ENCODE measurements at places on chromosomes 3 and 15.

DNA sequence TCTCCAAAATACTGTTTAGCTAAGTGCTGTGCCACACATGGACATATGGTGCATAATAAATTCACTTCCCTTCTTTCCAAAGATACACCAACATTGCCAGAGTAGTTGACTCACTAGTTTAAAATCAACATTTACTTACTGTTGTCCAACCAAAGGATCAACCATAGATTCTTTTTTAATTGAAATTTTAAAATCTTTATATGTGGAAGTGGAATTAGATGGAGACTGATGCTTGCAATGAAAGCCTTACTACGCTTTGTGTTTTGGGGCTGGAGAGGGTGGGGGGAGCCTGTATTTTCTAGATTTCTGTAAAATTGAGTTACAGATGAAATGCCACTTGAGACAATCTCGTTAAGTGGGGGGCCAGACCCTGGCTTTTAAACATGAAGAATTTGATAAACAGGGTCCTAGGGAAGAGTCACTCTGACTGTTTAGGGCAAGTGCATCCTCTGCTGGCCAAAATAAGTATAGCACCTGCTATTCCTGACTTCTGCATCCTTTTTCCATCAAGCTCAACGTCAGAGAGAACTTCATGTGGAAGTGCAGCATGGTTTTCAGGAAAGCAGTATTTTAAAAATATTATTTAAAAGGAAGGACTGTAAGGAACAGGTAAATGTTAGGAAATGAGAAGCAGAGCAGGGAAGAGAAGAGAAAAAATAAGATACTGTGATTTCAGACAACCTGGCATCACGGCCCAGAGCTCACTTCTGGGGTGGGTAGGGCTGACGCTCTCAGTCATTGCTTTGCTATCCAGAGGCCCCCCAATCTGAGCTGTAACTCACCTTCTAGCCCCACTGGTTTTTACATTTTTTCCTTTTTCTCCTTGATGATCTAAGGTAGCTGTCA lies 76.7 kb downstream of the BOC start:
- DNase-seq: peak; percentile 82

- DNase-seq: no peak
These were observed 14.5 kb upstream of the ARHGAP31 start for GRCh38 chr3:119279584-119280243.

GRCh38 chr3:190169243-190169642 lies 48.5 kb upstream of the P3H2 start:
- DNase-seq: no peak

GRCh38 chr3:94114666-94115065 lies 51.8 kb downstream of the NSUN3 start:
- DNase-seq: no peak

GRCh38 chr3:100257586-100257985 lies 3.2 kb upstream of the TBC1D23 start:
- no peak for DNase-seq

GRCh38 chr3:27385504-27385903 lies 16.3 kb upstream of the NEK10 start:
- no peak for DNase-seq

- DNase-seq: no peak
These were observed 131.2 kb downstream of the KLF13 start for GRCh38 chr15:31457631-31458526.

DNA sequence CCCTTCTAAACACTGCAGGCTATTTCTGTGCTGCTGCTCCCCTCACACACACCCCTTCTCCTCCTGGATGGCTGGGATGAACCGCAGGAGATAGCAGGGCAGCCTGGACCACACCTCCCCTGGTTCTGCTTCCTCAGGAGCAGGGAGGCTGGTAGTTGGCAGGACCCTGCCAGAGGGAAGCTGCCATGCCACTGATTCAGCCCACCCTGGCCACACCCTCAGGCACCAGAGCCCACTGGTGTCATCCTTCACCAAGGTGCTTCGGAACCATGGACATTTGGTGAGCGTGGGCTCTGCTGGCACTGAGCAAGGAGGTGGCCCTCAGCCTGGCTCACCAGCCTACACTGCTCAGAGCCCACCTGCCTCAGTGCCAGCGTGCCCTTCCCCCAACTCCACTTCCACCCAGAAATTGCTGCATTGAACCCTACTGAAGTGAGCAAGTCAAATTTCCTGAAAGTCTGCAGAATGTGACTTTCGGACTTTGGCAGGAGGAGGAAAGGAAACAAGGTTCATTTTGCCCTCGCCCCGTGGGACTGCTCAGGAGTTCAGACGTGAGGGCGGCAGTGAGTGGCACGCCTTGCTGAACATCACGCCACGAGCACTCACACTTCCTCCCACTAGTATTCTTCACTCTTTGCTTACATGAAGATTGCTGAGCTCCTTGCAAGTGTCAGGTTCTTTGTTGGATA lies 26.3 kb downstream of the BMF start:
- no peak for DNase-seq

GRCh38 chr3:54047568-54047967 lies 74.8 kb upstream of the CACNA2D3 start:
- DNase-seq: peak; percentile 54

DNA sequence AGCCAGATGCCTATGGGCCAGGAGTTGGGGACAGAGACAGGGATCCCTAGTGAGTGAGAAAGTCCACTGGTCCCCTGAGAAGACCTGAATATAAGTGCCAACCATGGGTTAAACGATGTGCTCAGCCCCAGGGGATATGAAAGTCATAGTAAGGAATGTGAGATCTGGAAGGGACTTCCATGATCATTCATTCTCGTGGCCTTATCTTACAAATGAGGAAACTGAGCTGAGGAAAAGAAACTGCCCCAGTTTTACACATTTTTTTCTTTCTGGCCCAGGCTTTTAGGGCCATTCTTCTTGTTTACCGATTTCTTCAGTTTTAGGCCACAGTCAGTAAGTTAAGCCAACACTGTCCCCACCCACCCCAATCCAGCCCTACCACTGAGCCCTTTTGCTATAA lies 11.1 kb downstream of the CD80 start:
- no peak for DNase-seq

DNA sequence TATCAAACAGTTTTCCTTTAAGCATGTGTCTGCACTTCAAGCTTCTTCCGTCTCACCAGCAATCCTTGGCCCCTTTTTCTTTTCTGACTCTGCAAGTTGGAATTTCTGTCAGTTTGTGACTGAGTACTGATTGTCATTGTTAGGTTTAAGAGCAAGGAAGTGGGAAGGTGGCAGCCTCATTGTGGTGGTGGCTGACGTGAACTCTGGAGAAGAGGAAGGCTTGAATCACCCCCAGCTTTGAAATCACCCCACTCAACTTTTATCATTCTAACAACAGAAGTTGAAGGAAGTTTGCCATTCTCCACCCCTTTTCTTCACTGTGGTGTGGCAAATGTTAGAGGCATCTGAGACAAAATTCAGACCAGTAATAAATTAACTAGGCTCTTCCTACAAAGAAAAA lies 231.6 kb upstream of the AGTR1 start:
- DNase-seq: peak; percentile 11

GRCh38 chr3:20054549-20054987 lies 14.3 kb downstream of the KAT2B start:
- peak; percentile 72 for DNase-seq

- DNase-seq: no peak
These were observed 1.2 kb downstream of the CCDC9B start for GRCh38 chr15:40339621-40339945.

DNA sequence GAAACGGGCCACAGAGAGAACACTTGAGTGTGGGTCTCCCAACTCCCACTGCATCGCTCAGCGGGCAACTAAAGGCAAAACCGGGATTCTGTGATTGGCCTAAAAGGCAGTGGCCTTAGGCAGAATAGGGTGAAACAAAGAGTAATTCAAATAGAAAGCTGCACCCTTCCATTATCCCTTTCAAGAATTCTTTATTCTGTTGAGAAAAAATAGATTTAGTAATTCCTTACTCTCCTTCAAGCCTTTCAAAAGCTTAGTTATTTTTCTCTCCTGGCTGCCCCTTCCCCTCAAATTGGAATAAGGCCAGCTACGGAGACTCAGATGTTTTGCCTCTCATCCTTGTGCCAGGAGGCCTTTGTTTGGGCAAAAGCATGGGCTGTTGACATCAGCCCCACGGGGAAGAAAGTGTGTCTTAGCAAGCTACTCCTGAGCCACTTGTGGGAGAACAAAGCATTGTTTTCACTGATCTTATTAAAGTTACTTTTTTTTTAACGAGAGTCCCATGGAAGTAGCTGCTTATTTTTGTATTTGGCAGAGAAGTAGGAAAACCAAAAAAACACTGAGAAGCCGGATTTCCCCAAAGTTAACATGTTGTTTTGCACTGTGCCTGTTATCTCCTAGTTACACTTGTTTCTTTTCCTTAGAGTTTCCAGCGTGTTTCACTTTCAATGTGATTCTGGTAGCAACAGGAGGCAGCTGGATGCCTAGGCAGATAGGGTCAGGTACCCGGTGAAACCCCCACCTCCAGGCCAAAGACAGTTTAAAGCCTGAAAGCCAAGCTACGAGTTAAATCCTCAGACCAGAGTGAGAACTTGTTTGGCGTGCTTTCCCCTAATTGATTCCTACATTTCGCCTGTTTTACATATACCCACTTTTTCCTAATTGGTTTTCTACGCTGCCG lies 2.2 kb downstream of the ST6GAL1 start:
- no peak for DNase-seq

DNA sequence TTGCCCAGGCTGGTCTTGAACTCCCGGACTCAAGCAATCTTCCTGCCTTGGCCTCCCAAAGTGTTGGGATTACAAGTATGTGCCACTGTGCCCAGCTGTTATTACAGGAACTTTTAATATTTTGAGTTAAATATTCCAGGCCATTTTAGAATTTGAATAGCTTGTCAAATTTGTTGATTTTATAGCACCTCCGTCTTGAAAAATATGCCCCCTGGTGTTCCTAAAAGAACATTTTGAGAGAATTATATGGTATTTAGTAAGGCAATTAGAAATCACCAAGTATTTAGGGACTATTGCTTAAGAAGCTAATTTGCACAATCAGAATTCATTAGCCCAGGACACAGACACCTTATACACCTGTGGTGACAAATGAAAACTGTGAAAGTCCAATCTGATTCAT lies 23.7 kb downstream of the PDE8A start:
- DNase-seq: no peak

DNA sequence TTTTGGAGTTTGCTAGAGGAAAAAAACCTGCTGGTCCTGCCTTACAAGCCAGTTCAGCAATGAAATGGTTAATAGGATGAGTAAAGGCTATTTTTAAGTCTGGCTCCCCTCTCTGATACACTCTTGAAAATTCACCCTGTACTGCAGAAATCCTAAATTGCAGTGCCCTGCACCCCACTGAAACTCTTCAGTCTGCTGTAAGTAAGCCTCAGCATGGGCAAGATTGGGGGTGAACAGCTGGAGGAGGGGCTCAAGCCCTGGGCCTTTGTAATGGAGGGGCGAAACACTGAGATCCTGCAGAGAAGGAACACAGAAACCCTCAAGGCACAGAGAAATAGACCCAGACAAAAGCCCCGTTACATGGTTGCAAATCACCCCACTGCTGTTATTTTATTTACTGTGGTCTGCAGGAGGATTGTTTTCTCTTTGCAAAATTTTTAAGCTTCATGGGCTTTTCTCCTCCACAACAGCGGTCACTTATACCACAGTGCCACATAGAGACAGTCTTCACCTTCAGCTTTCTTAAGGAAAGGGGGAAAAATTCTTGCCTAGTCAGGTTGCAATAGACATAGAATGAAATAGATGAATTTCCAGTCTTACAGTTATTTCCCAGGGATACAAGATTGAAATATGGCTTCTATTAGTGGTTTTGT lies 45.0 kb downstream of the SOX2 start:
- peak; percentile 46 for DNase-seq

DNA sequence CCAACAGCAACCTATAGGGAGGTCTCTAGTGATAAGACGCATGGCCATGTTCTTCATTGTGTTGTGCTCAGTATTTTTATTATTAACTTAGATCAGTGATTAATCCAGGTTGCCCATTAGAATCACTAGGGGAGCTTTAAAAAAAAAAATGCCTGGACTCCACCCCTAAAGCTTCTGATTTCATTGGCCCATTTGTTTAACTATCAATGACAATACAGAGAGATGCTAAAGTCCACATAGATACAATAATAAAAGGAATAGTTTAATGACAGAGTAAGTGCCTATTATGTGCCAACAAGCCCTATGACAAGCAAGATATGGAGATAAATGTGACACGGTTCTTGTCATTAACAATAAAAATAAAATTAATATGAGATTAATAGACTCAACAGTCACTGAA lies 55.8 kb downstream of the ATP8B4 start:
- no peak for DNase-seq

DNA sequence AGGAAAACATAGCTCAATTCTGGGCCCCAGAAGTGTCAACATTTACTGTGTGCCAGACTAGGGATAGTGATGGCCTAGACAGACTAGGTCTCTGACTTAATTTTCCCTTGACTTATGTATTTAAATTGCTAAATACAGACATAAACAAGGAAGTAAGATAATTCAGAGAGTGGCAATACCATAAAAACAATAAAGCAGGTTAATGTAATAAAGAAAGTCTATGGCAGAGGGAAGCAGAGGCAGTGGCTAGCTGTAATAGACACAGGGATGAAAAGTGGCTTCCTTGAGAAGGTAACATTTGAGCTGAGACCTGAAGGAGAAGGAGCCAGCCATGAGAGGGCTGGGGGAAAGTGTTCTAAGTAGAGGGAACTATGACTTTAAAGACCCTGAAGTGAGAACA lies 95.7 kb downstream of the TNIK start:
- DNase-seq: no peak

DNA sequence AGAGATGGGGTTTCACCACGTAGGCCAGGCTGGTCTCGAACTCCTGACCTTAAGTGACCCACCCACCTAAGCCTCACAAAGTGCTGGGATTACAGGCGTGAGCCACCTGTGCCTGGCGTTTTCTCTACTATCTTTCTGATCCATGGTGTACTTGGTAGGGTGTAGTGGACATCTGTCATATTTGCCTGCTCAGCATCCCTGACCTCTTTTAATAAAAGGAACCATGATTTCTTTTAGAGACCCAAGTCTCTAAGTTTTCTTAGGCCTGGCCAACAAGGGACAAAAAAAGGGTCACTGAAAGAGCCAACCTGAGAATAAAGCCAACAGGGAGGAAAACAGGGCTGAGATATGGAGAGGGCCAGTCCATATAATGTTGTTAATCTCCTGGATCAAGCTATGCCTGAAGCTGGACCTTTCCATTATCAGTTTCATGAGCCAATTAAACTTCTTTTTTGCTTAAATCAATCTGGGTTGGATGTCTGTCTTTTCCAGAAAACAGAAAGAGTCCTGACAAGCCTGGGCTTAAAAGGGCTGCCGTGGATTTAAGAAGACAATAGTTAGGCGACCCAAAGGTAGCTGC lies 48.1 kb upstream of the PGPEP1L start:
- no peak for DNase-seq

- peak; percentile 58 for DNase-seq
These were observed 5.8 kb downstream of the USP13 start for GRCh38 chr3:179658606-179659005.

- no peak for DNase-seq
These were observed 10.8 kb downstream of the MESD start for GRCh38 chr15:80978685-80979329.

Data from cardiac muscle cell (in vitro differentiated cells and primary cell).